ENCODE measurements at places on chromosomes 1 and 21.
A peak's percentile ranks its signal among the peaks of the same experiment; 100 is the strongest.

DNA sequence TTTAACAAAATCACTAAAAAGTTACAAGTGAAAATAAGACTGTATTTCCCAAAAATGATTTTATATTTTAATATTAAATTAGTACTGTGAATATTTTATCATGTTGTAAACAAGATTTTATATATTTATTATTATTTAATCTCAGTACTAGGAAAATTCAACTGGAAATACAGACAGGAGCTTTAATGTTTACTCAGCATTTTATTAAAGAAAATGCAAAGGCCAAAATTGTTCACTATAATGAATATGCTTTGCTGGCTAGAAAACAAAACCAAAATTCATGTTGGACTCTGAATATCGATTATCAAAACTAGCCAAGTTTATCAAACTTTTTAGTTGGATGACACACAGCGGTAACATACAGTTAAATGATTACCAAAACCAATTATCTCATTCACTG is 782.3 kb downstream of the AMY1C start:
- DNase-seq = no peak

GRCh38 chr21:35575280-35575915 is 484.9 kb downstream of the SETD4 start:
- no peak for DNase-seq

DNA sequence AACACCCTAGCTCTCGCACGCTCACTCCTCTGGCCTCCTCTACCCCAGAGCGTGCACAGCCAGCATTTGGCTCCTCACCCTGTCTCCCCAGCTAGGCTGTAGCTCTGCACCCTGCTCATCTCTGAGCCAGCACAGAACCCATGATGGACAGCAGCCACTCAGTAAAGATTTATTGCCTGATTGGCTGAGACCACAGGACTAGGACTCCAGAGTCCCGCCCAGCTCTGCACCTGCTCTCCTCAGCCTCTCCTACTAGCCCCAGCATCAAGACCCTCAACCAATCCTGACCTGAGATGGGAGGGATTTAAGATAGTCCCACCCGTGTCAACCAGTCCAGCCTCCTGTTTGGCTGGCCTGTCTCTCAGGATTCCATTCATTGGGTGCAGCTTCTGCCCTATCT is 9.3 kb downstream of the C1QB start:
- no peak for DNase-seq

DNA sequence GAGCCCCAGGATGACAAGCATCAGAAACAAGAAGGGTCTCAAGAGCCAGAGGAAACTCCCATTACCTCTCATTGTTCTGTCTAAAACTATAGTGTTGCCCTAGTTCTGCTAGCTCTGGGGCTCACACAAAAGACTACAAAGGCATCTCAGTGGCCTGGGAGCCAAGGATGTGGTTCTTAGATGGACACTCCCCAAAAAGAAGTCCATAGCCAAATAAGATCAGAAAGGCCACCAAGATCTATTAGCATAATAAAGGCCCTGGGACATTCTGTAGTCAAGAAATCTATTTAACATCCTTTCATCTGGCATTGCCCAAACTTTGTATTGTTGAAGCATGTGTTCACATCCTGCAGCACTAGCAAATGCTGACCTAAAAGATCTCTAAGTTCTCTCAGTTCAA is 99.5 kb downstream of the EDEM3 start:
- DNase-seq = no peak

- peak; percentile 41 for DNase-seq
These were observed 917 bp downstream of the KIAA0040 start for GRCh38 chr1:175191659-175192058.

DNA sequence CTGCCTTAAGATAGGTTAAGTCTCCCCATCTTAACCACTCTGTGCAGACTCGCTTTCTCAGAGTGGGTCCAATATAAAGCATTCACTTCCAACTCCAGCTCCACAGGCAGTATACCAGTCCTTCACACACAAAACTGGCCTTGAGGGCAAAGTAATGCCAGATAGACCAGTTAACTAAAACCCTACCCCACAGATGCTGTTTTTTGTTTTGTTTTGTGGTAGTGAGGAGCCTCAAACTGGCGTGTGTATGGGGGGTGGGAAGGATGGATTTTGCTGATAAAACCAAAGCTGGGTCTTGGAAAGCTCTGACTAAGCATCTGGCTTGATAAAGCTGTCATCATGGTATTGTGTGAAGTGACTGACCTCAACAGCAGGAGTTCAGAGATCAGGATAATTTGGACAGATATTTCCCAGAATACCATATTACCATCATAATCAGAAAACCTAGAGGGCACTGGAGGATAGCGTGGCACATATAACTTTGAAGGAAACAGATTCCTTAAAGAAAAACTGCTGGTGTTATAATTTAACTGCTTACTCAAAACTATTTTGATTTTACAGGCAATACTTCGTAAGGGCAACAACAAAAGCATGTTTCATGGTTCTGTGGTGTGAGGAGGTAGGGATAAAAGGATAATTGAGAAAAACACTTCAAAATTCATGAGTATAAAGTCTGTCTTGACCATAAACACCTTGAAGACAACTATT is 29.6 kb upstream of the CPLANE2 start:
- no peak for DNase-seq

DNA sequence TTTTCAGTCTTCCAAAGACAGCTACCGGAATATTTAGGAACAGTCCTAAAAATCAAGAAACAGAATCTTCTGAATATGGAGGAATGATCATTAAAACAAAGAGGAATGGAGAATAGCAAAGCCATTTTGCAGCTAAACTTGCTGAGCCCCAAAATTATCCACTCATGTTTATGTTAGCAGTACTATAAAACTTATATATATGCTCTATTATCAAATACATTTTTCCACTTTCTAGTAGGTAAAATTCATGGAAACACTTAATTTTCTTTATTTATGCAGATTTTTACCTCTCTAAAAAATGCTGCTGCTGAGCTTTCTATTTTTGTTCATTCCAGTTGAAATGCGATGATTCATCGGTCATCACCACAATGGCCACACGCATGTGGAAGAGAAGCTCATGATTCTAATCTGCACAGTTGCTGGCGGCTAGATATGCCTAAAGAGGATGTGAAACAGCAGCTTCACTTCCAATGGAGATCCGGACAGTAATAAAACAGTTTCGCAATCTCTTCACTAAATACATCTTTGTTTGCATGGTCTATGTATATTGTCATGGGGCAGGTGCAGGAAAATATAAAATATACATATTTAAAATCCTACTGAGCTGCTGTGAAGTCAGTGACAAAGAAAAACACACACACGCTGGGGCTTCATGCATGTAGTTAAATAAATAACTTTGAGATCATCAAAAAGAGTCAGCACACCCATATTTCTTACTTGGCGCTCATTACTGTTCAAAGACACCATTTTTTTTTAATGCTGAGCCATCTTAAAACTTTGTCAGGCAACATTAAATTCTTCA is 292.2 kb downstream of the SMYD3 start:
- DNase-seq = no peak

- no peak for DNase-seq
These were observed 19.5 kb upstream of the MFN2 start for GRCh38 chr1:11960715-11961114.

GRCh38 chr1:31920956-31921355 is 17.2 kb downstream of the PTP4A2 start:
- no peak for DNase-seq

- DNase-seq = no peak
These were observed 133.7 kb downstream of the SMYD2 start for GRCh38 chr1:214414691-214415090.

DNA sequence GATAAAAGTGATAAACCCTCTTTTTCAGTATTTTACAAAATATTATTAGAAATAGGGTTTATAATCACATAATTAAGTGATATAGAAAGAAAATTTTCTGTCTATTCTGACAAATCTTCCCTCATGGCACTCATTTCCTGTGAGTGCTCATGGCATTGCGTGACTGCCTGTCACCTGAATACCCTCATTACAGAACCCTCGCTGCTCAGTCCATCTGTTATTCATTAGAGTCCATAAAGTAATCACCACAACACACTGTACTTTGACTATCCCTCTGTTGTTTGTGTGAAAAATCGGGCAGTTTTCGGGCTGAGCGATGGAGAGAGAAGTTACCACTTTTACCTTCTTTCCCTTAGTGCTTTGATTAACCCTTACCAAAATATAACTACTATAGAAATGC is 100.4 kb upstream of the BRINP3 start:
- no peak for DNase-seq

All from CD4-positive, alpha-beta T cell treated with Interleukin-17A for 4 hours (primary cell).